Activated T-helper 1 cell treated with anti-CD3 and anti-CD28 coated beads, Interleukin-2, amount 50 U/mL, for 16 hours (primary cell): ENCODE measurements at places on chromosomes 7 and 10.
A peak's percentile ranks its signal among the peaks of the same experiment; 100 is the strongest.

DNA sequence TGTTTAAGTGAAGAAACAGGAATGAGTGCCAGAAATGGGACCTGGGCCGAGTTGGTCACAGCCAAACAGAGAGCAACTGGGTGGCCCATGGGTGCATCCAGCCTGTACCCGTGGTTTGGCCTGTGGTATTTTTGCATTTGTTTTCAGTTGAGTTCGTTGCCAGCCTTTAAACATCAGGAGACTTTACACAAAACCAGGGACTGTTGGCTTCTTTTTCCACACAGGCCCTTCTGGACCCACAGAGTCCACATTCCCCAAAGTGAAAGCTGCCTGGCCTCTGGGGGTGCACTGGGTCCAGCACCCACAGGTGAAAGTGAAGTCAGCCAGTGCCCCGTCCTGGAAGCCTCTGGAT, 54.1 kb upstream of the TNS3 start:
- no peak for DNase-seq

DNA sequence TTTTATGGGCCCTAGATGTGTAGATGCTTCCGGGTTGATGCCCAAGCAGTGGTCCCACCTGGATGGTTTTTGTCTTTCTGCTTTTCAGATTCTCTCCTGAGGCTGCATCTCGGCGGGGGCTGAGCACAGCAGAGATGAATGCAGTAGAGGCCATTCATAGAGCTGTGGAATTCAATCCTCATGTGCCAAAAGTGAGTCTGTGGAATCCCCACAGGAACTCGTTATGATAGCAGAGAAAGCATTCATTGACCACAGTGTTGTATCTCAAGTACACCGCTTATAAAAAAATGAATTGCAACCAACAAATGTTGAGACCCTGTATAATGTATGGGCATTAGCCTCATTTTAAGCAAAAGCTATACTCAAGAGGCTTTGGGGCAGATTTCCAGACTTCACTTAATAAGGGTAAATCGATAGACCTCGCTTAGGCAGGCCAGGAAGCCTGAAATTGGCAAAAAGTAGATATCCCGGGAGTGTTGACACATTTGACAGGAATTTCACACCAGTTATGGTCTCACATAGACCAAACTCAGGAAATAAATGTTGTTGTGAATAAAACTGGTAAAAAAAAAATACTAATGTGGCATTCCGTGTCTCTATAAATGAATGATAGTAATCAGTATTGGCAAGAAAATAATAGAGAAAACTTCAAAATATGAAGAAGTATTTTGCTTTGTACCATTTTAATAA, 132.0 kb downstream of the WNT2 start:
- no peak for DNase-seq

- no peak for DNase-seq
Observed at GRCh38 chr7:14040528-14040927, 51.1 kb upstream of the ETV1 start.

DNA sequence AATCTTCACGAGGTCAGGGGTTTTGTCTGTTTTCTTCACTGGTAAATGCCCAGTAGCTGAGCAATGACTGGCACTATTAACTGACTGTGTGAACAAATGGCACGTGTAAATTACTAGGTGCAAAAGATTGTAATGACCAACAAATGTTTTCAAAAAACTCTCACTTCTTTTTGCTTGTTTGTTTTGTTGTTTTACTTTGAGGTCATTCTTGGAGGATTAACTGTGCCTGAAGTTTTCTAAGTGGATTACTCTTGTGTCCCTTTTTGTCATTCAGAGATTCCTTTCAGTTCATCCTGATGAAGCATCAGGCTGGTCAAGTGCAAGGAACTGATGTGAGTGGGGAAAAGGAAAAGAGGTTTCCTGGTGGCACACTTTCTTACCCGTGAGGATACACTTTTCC, 74.4 kb upstream of the PPP1R3C start:
- no peak for DNase-seq

DNA sequence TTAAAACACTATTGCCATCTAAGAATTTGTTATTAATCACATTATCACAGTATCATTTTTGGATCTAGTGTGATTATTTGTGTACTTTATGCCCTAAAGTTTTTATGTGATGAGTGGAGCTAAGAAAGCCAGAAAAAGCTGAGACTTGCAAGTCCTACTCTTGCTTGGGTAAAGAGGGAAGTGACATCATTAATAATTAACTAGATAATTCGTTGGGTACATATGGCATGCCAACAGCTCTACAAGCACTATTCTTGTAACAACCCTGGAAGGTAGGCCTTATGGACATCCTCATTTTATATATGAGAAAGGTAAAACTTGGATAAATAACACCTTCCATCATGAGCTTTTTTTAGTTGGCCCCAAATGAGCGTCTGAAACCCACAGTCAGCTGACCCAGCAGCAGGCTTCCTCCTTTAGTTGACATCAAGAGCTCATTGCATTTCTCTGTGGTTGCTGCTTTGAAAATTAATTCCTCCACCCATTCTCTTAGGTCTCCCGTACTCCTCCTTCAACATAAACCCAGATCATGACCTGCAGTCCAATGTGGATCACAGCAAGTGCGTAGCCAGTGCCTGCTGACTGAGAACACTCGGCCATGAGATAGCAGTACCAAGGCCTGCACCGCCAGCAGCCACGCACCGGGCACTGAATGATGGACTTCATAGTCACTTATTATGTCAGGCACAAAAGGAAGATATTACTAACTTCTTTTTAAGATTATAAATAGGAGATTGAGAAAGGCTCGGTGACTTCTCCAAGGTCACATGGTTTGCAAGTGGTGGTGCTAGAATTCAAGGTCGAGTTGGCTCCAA, 292.0 kb upstream of the AOAH start:
- DNase-seq, result no peak

GRCh38 chr7:46237466-46237865, 316.4 kb upstream of the IGFBP3 start:
- DNase-seq, result no peak

DNA sequence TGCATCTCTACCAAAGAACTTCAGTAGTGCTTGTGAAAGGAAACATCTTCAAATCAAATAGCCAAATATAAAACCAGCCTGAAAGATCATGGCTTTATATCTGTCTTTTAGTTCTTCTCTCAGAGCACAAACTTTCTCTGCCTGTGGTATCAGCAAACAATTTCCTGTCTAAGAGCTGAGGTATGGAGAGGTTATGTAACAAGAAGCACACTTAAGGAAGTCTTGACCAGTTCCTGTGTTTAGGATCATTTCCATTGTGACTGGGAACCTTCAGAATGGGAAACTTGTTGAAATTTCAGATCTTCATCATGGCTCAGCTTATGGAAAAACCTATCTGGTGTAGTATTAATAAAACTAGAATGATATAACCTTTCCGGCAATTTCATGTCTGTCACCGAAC, 148.8 kb downstream of the MBL2 start:
- no peak for DNase-seq

DNA sequence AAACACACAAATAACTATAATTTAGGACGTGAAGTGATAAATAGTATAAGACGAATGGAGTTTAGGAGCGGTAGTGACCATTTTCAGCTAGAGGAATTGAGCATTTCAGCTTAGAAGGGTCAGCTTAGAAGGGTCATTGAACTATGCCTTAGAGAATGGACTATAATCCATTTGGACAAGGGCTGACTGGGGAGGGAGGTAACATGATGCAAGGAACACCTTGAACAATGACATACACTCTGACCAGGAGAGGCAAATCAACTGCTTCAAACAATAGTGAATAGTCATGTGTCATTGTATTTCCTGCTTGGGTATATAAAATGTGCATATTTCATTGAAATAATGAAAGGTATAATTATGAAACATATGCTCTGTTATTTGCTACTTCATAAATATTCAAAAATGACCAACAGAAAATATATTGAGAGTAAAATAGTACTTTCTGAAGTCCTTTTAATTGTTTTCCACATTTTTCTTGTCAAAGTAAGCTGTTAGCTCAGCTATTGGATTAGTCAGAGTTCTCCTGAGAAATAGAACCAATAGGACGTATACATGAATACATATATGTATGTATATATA, 40.5 kb upstream of the WASL start:
- DNase-seq, result no peak

- no peak for DNase-seq
Observed at GRCh38 chr7:39353615-39354376, 212.4 kb upstream of the YAE1 start.

DNA sequence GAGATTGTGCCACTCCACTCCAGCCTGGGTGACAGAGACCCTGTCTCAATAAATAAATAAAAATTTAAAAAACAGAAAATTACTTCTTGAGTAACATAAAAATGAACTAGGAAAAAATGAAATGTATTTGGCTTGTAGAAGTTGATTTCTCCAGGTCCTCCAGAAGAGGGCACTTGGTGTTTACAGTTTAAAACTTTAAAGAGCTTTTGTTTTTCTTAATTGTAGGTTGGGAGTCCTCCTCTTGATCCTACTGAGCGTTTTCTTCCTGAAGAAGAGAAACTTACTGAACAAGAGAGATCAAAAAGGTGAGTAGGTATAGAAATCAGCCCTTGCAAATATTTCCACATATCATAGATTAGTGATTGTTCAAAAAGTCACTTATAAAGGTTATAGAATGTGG, 16.2 kb downstream of the KIFBP start:
- no peak for DNase-seq

GRCh38 chr7:94941844-94942632, 34.6 kb downstream of the PPP1R9A start:
- DNase-seq, result no peak

GRCh38 chr10:32253276-32253675, 93.7 kb downstream of the EPC1 start:
- DNase-seq, result no peak

- DNase-seq, result no peak
Observed at GRCh38 chr7:28096713-28097112, 83.9 kb downstream of the JAZF1 start.

GRCh38 chr7:15042285-15043065, 139.9 kb upstream of the DGKB start:
- no peak for DNase-seq

DNA sequence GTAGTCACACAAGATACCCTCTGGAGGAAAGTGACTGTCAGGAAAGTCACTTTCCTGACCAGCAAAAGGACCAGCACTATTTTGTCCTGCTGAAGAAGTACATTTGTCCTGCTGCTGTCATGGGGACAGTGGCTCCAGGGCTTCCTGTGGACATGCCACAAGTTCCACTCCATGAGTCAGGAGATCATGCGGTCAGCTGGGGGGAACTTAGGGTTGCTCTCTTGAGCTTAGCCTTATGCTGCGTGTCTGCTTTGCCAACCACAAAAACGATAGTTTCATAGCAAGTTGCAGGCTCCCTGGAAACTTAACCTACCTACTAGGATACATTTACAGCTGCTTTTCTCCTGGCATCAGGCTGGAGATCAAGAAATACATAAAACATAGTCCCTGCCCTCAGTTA, 19.8 kb upstream of the ALOX5 start:
- DNase-seq, result no peak

DNA sequence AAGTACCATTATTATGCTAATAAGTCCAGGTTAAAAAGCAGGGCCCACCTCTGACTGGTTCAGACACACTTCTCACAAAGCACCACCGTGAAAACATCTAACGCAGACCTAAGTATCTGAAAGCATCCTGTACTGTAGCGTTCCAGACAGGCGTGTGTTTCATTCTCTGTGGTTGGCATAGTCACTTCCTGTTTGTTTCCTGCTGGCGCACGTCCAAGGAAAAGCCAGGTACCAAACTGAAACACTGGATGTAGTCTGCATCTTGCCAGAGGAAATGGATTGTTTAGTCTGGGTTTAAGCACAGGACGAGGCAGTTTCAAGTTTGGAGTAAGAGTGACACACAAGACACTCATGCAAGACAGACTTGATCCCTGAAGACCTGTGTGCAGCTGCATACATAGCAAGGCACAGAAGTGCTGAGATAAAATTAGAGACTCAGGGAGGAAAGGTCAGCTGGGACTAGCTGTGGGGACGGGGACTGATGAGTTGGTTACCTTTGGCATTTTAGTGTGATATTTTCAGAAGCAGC, 23.3 kb downstream of the BPGM start:
- peak; percentile 61 for DNase-seq

GRCh38 chr7:17937506-17938120, 2.7 kb downstream of the SNX13 start:
- no peak for DNase-seq

- DNase-seq, result no peak
Observed at GRCh38 chr7:66629222-66630062, 761 bp downstream of the KCTD7 start.

GRCh38 chr7:152899548-152900109, 140.1 kb downstream of the ACTR3B start:
- DNase-seq, result no peak

GRCh38 chr7:13236026-13236425, 548.6 kb downstream of the ARL4A start:
- no peak for DNase-seq

DNA sequence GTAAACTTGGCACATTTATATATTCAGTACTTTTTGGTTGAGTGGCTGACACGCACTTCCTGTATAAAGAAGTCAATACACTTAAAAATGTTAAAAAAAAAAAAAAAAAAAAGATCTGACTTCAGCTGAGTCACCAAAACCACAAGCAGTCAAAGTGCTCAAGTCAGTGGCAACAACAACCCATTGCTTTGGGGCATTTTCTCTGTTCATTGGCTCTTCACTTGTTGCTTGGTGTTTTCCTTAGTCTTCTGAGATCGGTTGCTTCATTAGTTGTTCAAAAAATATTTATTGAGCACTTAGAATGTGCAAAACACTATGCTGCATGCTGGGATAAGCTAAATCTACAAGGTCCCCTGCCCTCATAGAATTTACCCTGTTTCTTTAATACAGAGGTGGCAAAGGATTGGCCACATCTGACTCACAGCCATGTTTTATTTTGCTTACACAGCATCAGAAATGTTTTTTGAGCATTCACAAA, 63.7 kb downstream of the ZNRF2 start:
- peak; percentile 22 for DNase-seq

DNA sequence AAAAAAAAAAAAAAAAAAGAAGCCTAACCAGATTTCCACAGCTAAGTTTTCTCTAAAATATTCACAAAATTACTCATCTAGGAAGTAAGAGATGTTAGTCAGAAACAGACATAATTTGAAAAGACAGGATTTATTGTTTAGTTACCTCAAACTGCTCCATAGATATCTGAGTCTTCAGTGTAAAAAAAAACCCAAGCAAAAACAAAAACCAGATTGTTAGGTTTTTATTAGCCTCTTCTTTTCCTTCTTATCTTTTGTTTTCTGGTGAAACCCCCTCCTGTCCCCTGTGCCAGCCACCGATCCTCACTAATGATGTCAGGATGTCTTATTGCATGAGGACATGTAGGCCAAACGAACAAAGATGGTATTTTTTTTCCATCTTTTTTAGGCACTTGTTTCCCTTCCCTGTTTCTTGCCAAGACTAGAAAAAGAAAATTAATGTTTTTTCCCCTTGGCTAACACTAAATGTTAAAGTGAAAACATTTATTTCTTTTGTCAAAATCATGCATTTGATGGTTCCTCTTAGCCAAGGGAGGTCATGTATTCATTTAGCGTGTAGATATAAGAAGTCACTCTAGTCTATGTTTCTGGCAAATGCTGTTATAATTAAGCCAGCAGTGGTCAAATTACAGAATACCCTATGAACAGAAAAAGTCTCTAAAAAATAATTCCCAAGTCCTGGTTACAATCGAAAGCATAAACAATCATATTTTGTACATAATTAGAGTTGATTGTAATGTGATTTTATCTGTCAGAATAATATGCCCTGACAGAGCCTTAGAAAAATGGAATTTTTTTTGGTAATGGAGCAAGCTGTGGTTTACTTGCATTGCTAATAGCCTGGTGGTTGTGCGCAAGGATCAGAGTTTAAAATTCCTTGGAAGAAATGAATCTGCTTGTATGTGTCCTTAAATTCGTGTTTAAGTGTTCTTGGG, 702.4 kb upstream of the FZD8 start:
- no peak for DNase-seq

GRCh38 chr7:24597014-24597413, 23.8 kb downstream of the PALS2 start:
- no peak for DNase-seq
